ENCODE measurements at places on chromosomes 13 and 19.
A peak's percentile ranks its signal among the peaks of the same experiment; 100 is the strongest.

DNA sequence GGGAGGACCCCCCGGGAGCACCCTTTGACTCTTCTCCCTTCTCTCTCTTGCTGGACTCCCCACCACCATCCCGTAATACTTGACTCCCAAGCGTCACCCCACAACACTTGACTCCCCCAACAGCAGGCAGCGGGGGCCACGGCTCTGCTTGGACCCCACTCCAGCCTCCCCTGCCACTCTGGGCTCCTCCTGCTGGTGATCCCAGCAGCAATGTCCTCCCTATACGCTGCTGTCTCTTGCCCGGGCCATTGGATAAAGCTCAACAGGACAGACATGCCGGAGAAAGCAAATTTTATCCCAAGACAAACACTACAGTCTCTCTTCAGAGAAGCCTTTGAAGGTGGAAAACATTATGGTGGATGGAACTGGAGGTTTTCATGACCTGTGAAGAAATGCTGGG is 20.4 kb upstream of the AMER2 start:
- DNase-seq, result no peak

- DNase-seq, result no peak
Observed at GRCh38 chr13:72886272-72887067, 104.5 kb downstream of the PIBF1 start.

- peak; percentile 80 for DNase-seq
Observed at GRCh38 chr19:2578391-2578890, 102.5 kb downstream of the GADD45B start.

DNA sequence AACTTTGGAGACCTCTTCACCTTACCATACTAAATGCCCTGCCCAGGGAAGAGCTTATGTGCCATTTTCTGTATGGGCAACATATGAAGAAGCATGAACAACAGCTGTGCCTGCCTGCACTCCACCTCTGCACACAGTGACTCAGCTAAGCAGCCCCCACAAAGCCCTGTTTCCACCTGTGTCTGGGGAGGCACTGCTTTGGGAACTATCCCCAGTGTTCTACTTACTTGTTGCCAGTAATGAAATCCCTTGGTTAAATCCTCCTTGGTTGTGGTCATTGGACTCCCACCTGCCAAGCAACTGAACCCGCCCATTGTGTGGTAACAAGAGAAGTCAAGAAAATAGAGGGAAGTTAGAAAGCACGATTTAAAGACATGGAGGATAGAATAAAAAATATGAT is 84.6 kb downstream of the NALCN start:
- no peak for DNase-seq

GRCh38 chr13:66657165-66657881 is 572.8 kb downstream of the PCDH9 start:
- DNase-seq, result peak; percentile 32

GRCh38 chr19:18294467-18294864 is 13.0 kb upstream of the JUND start:
- DNase-seq, result no peak

- DNase-seq, result no peak
Observed at GRCh38 chr13:100528353-100528752, 60.2 kb downstream of the GGACT start.

- no peak for DNase-seq
Observed at GRCh38 chr13:112692104-112692503, 2.3 kb downstream of the ATP11A start.

- DNase-seq, result no peak
Observed at GRCh38 chr19:45275370-45275971, 24.4 kb downstream of the MARK4 start.

DNA sequence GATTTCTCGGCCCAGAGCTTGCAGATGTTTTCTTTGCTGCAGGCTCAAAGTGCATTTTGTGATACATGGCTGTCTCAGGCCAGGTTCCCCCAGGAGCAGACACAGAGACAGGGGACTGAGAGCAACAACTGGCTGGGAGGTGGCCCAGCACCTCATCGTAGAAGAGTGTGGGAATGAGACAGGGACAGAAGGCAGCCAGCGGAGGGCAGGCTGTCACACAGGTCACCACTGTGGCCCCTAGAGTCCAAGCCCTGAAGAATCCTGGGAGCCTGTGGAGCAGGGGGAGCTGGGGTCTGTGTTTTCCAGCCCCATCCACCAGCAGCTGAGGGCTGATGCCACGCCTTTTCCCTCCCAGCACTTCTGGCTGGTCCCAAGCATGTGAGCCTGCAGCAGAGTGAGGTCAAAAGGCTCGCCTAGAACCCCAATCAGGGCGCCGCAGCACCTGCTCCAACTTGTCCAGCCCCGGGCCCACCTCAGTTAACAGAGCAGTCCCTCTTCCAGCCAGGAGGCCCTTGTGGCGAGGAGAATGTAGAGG is 723.8 kb downstream of the UQCRFS1 start:
- DNase-seq, result no peak

- DNase-seq, result no peak
Observed at GRCh38 chr13:92418818-92419412, 807.7 kb upstream of the GPC6 start.

GRCh38 chr19:40752257-40752781 is 1.3 kb downstream of the SNRPA start:
- no peak for DNase-seq

DNA sequence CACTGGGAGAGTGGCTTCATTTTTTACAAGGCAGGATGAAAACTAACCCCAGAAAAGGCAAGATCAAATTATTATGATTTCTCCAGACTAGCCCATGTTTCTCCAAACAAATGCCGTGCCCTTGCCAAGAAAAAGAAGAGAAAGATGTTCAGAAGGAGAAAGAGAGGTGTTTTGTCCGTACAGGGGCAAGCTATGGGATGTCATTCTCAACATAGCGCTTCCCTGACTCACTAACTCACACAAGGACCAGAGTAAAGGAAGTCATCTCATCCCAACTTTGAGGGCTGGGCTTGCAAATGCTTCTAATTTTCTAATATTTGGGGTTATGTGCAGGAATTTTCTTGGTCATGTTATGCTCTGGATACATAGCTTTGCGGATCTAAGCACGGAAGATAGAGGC is 224.2 kb upstream of the MAB21L1 start:
- peak; percentile 41 for DNase-seq

- peak; percentile 34 for DNase-seq
Observed at GRCh38 chr19:37867831-37868230, 38.6 kb downstream of the WDR87 start.

- DNase-seq, result no peak
Observed at GRCh38 chr13:26880735-26881134, 120.1 kb upstream of the GPR12 start.

DNA sequence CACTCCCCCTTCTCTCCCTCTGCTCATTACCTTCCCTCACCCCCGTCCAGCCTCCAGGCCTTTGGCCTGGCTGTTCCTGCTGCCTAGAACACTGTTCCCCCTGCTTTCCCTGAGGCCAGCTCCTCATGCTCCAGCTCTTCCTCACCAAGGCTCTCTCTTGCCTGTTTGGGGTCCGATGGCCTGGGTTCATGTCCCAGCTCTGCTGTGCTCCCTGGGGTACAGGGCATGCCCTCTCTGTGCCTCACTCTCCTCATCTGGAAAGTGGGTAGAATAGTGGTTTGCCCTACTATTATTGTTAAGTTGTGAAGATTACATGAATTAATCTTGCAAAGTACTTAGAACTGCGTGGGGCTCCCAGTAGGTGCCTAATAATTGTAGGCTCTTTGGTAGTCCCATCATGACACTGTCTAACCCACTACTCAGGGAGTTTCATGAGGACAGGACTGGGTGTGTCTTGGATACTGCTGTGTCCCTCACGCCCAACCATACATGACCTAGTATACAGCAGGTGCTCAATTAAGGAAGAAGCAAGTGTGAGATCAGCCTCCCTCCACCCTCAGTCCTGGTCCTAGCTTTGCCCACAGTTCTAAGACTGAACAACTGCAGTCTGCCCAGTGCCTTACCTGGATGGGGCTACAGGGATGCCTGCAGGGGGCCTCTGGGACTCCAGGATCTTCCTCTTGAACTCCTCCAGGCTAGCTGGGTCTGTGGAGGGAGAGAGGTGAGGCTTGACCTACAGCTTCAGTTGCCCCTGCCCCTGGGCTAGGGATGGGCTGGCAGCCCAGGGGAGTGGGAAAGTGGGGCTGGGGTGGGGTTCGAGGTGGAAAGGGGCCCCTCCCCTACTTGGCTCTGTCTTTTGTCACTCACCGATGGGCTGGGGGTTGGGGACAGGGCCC is 17.0 kb downstream of the PLVAP start:
- no peak for DNase-seq

GRCh38 chr13:39313721-39314120 is 275.5 kb downstream of the NHLRC3 start:
- DNase-seq, result no peak

GRCh38 chr19:1182727-1183126 is 8.7 kb upstream of the SBNO2 start:
- no peak for DNase-seq

GRCh38 chr19:32105527-32106310 is 239.7 kb upstream of the ZNF507 start:
- no peak for DNase-seq

DNA sequence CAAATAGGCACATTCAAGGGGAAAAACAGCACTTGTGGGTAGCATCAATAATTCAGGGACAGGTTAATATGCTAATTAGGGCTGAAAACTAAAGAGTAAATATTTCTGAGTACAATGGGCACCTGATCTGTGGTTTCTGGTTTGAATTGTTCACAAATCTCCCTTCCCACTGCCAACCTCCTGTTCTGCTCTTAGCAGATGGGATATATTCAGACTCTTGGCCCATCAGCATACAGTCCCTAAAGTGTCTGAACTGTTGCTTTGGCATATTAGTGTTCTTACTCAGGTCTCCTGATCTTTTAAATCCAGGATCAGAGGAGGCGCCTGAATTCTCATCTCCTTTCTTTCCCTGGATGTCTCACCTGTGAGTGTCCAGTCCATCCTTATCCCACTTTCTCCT is 8.2 kb upstream of the LRCH1 start:
- DNase-seq, result no peak

DNA sequence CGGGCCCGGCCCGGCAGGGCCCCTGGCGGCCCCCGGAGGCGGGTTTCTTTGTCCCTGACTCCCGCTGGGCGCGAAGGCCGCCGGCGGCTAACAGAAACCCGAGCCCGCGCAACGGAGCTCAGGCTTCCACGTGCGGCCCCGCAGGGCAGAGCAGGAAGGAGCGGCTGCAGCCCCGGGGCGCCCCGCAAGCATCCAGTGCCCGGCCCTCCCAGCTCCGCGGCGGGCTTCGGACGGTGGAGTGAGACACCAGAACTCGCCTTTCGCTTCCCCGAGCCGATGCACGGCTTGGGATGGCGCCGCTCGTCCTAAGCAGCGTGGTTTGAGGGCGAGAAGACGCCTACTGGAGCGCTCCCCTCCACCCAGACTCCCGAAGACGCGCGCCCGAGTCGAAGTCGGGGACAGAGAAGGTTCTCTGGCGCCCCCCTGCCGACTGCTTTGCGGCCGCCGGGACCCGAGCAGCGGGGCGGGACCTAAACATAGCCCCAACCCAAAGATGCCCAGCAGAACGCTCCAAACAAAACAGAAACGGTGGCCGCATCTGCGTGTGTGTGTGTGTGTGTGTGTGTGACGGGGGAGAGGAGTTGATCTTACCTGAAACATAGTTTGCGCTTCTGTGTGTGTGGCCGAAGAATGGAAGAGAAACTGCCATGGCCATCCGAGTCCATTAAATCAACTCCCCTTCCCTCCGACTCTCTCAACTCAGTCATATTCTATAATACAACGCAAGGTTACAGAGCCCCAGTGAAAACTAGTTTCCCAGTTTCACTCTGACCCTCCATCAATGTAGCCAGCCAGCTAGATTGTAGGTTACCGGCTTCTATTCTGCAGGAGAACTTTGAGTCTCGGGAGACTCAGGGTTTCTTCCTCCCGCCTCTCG is 629 bp upstream of the FGF9 start:
- peak; percentile 70 for DNase-seq

GRCh38 chr19:17654993-17655392 is 33.2 kb downstream of the UNC13A start:
- DNase-seq, result no peak

DNA sequence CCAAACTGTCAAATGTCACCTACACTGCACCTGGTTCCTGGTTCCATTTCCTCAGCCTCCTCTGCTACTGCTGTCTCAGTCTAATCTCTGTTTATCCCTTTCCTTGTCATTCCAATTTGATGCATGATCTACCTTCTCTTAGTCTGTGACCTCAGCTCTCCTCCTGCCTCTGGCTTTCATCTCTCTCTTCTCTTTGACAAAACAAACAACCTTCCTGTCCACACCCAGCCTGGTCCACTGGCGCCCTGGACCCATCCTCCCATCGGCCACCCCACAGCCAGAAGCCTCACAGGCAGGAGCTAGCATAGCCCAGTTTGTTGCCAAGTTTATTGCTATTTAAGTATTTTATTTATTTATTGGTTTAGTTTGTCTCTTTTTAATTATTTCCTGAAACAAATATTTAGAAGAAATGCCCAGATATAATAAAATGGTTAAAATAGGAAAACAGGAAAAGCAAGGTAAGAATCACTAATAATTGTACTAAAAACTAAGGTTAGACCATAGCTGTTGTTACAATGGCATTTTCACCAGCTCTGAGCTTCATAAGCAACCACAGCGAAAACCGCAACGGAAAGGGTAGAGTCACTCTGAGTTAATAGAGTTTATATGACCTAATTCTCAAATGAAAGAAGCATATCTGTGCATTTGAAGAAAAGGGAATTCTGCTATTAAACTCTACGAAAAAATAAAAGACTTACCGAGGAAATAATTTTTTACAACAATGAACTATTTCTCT is 68.6 kb downstream of the EFNB2 start:
- DNase-seq, result no peak

GRCh38 chr19:42288387-42288786 is 13.5 kb upstream of the PRR19 start:
- DNase-seq, result no peak

- DNase-seq, result peak; percentile 78
Observed at GRCh38 chr13:52085421-52085820, 43.5 kb downstream of the NEK5 start.

DNA sequence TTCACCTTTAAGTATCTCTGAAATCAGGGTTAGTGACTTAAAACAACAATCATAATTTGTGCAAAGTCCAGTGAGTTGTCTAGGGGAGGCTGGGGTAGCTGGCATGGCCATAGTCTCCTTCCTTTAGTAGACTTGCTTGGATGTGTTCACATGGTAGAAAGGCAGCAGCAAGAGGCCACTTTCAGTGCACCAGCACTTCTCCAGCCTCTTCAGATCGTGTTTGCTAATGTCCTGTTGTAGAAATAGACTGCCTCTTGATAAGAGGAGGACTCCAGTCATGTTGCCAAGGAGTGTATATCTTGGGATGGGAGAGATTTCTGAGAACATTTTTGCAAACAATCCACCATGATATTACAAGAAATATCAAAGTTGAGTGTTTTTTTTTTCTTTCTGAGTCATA is 22.9 kb downstream of the WDFY2 start:
- no peak for DNase-seq

All from AG08396 (cell line).